Activated CD4-positive, alpha-beta T cell treated with anti-CD3 and anti-CD28 coated beads, Interleukin-2, Interleukin-6, amounts not matched to agents 100 ng/mL and 50 ng/mL, durations not matched to agents 16 hours and 8 hours (primary cell): ENCODE measurements at places on chromosomes 5 and 9.

DNA sequence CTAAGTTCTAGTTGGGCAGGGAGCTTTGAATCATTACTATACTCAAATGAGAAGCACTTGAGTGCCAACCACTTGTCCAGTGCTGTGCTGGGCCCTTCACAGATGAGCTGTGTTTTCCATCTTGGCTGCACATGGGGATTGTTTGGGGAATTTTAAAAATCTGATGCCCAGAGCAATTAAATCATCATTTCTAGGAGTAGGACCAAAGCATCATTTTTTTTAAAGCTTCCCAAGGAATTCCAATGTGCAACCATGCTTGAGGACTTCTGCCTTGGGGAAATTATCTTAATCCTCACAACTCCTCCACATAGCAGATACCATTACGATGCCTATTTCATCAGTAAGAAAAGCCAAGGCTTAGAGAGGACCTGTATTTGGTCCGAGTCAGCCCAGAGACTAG lies 131.4 kb downstream of the TMEM174 start:
- DNase-seq, result no peak

DNA sequence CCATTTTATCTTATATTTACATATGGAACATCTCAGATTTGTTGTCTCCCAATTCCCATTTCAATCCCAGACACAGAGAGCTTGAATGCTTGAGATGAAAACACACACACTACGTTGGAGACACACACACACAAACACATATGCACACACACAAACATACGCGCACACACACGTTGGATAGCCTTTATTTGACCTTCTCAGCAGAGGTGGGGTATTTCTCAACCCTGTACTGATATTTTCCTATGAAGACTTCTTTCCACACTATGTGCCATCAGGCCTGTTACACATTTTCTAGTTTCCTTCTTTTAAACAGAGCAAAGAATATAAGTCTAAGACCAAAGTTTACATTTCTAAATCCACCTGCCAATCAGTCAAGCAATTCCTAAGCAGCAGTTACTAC lies 291.0 kb downstream of the TAF11L14 start:
- DNase-seq, result no peak

DNA sequence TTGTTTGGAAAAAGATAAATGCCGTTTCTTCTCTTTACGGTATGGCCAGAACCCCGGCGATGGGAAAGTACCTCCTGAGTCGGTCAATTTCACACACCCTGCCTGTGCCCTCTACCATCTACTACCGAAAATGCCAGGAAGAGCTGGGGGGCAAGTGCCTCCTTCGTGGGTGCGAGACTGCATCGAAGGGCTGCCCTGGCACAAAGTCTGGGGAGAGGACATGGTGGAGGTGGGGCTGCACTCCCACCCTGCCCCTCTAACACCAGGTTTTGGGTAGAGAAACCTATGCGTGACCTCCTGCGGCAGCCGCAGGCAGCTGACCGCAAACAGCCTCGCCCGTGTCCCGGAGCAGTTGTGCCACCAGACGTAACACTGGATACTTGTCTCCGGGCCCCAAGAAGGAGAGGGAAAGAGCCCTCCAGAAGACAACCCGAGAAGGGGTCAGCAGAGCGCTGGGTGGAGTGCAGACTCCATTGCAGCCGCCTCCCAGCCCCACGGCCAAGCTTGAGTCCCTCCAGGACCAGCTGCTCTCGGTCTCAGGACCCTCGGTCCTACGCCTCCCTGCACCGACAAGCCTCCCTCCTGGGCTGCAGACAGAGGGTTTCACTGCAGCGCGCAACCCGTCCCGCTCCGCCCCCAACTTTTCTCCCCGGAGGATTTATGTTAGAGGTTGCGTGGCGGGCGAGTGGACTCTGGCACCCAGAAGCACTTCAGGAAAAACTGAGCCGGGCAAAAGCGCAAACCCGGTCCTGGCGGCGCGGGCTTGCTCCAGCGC lies 823 bp upstream of the PRDM6 start:
- no peak for DNase-seq

- no peak for DNase-seq
Observed at GRCh38 chr9:82680179-82680935, 382.6 kb downstream of the RASEF start.

- no peak for DNase-seq
Observed at GRCh38 chr5:125014202-125014601, 267.8 kb upstream of the ZNF608 start.

DNA sequence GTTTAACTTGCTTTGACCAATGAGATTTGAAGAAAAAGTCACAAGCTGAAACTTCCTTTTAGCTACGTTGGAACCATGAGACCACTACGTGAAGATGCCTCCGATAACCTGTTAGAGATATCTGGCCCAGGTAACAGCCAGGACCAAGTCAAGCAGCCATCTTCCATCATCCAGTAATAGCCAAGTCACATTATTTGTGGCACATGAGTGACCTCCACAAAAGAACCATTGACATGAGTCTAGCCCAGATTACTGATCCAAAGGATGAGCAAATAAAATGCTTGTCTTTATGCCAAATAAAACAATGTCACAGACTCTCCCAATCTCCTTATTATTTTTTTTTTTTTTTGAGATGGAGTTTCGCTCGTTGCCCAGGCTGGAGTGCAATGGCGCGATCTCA lies 1.6 kb downstream of the DEPDC1B start:
- no peak for DNase-seq

DNA sequence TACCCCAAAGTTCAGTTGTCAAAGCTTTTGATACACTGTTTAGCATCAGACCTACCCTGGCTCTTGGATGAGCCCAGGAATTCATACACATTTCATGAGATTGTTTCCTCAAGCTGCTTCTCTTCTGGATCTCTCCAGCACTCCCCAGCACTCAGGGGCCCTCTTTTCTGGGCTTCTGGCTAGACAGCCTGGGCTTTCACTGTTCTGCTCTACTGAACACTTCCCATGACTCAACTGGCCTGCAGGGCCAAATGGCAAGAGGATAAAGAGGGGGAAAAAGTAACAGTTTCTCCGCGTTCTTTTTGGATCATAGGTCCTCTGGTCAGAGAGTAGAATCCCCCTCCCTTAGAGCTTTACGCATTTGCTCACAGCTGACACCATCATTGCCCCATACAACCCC lies 20.9 kb upstream of the LURAP1L start:
- no peak for DNase-seq

- DNase-seq, result no peak
Observed at GRCh38 chr5:144864118-144864517, 693.4 kb downstream of the KCTD16 start.
